ENCODE measurements at places on chromosomes 1 and 21.

DNA sequence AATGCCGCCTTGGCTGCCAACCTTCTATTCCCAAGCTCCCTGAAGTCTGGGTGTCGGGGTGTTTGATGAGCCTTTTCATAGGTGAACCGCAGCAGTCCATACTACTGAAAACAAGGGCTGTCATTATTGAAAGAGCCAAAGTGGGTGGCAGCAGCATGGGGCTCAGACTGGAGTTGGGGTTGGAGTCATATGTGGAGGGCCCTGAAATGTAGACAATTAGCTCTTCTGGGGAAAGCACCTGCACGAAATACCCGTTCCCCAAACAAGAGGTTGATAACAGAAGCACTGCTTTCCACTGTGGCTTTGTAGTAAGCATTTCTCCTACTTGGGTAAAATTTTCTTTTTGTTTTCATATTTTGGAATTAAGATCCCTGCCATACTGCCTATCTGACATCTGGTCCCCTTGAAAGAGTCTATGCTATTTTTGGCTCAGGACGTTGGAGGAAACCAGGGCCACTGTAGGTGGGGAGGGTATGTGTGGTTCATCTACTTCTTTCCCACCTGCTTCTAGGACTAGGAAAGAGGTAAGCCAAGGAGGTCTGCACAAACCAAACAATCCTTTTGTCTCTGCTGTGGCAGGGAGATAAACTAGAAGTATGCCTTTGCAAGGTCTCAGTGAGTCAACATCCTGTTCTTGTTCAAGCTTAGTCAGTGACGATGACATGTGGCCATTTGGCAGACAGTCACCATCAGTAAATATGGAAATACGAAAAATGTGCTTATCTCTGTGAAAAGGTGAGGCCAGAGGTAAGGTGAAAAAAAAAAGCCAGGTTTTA is 197.0 kb upstream of the UBE2U start:
- no peak for DNase-seq

DNA sequence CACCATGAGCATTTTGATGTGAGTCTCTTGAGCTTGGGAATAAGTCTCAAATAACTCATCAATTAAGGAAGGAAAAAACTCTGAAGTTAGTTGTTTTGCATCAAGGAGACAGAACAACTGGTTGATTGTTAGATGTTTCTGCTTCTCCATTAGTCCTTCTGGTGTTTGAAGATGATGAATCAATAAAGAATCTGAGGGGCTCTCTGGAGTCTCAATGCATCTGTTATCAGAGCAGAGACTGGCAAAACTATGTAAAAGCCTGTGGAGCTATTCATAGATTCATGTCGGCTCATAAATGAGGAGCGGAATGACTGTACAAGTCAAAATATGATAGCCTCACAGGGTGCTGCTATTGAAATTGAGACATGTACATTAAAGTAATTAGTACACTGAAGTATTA is 73.3 kb upstream of the ZC3H11B start:
- DNase-seq, result no peak

DNA sequence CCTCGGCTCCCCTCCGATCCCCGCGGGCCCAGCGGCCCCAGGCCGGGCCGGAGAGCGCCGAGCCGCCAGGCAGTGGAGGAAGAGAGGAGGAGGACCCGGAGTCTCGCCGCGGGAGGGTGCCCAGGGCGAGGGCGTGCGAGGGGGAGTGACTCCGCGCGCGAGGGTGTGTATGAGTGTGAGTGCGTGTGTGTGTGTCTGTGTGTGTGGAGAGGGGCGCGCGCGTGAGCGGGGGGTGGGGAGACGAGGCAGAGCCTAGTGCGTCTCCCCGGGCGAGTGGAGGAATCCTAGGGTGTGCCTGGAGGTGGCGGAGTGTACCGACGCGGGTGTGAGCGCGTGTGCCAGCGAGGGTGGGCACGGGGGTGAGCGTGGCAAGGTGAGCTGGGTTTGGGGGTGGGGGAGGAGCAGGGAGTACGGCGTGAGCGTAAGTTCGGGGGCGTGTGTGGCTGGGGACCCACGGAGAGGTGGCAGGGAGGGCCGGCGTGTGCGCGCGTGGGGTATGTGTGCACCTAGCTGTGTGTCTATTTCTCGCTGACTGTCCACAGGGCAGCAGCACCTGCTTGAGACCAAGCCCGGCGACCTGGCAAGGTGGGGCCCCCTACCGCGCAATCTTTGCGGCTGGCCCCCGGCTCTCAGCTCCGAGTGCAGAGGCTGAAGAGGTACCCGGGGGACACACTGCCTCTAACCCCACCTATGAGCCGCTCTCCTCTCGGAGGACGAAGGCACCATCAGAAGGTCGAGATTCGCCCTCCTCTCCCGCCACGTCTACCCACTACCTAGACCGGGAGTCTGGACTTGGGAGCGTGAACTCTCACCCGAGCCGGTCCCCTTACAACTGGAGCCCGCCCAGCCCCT is 784 bp upstream of the KCND3 start:
- DNase-seq, result no peak

GRCh38 chr1:204074274-204075138 is 1.6 kb downstream of the SOX13 start:
- DNase-seq, result no peak

DNA sequence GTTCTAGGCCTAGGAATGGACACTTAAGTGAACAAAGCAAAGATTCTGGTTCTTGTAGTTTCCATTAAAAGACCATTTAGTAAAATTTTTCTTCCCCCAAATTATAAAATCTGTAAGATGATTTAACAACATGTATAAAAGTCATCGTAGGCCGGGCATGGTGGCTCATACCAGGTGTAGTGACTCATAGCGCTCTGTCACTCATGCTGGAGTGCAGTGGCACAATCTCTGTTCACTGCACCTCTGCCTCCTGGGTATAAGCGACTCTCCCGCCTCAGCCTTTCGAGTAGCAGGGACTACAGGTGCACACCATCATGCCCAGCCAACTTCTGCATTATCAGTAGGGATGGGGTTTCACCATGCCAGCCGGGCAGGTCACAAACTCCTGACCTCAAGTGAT is 9.1 kb downstream of the ASPM start:
- no peak for DNase-seq

GRCh38 chr1:59415881-59416280 is 119.0 kb downstream of the FGGY start:
- no peak for DNase-seq

DNA sequence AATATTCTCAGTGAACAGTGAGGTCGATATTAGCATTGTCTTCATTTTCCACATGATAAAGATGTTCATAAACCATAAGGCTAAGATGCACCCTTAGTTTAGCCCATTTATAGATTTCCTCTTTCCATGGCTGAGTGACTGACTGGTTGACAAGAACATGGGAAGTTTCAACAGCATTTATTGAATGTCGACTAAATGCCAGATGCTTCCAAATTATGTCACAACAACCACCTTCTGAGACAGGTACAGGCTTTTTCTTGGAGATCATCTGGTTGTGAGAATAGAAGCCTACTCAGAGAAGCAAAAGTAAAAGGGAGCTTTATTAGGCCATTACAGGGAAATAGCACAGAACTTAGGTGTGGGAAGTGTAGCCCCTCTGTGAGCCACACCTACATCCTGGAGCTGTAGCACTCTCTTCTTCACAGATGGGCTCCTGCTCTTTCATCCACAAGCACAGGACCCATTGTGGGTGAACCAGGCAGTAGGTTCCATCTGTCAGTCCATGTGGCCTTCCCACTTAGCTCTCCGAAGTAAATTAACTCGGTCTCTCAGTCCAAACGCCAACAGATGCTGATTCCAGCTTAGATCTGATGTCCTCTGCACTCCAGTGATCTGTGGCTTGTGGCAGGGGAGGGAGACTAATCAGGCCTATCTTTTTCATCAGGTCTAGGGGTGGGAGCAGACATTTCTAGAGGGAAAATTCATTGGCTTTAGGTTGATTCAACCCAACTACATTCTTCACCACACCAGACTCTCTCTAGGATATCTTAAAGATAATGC is 14.3 kb downstream of the ATP2B4 start:
- no peak for DNase-seq

DNA sequence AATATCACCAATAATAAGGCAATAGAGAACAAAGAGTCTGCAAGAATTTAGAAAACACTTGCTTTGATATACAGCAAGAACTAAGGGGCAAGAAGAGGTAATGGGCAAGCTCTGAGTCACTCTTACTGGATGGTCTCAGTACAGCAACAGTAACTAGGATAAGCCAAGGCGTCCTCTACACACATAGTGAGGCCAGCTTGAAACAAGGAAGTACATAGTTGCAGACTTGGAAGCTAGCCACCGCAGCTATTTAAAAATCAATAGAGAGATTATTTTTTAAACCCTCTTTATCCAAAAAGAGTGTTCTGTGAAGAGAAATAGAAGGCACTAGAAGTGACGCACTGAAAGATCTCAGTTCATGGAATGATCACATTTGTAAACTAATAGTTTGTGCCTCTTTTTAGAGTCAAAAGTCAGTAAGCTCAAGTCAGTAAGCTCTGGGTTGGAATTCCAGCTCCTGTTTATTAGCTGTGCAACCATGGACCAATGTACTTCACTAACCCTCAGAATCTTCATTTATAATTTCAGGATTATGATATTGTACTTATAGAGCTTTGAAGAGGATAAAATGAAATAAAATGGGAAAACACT is 118.6 kb downstream of the AKT3 start:
- DNase-seq, result no peak

GRCh38 chr1:205127646-205128045 is 5.9 kb upstream of the RBBP5 start:
- DNase-seq, result no peak

GRCh38 chr1:170290276-170290675 is 144.5 kb downstream of the NTMT2 start:
- no peak for DNase-seq

- DNase-seq, result no peak
Observed at GRCh38 chr1:85934516-85934915, 222.1 kb downstream of the COL24A1 start.

DNA sequence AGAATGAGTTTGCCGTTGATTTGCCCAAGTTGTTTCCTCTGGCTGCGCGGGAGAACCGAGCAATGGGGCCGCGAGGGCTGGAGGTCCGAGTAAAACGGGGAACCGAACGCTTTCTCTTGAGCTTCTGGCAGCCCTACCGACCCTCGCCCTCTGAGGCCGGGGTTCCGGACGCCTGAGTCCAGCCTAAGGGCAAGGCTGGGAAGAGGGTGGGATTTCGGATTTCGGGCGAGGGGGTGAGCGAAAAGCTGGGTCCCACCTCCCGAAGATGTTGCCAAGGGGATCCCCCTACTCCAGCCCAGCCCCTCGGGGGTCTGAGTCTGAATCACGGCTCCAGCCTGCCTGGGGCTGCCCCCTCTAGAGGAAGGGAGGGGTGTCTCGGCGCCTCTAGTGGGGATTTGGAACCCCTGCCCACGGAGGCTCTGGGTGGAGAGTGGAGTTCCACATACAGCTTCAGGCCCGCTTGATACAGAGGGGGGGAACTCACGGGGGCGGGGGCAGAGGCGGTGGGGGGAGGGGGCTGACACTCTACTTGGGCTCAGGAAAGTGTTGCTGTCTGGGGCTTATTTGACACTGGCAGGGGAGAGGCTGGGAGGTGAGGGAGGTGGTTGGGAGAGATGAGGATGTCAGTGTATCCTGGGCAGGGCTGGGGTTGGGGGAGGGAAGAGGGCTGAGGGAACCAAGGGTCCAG is 617 bp downstream of the KIRREL1 start:
- no peak for DNase-seq

GRCh38 chr1:166570954-166571353 is 268.3 kb upstream of the POGK start:
- DNase-seq, result no peak

- DNase-seq, result no peak
Observed at GRCh38 chr1:7628273-7628672, 142.8 kb upstream of the VAMP3 start.

DNA sequence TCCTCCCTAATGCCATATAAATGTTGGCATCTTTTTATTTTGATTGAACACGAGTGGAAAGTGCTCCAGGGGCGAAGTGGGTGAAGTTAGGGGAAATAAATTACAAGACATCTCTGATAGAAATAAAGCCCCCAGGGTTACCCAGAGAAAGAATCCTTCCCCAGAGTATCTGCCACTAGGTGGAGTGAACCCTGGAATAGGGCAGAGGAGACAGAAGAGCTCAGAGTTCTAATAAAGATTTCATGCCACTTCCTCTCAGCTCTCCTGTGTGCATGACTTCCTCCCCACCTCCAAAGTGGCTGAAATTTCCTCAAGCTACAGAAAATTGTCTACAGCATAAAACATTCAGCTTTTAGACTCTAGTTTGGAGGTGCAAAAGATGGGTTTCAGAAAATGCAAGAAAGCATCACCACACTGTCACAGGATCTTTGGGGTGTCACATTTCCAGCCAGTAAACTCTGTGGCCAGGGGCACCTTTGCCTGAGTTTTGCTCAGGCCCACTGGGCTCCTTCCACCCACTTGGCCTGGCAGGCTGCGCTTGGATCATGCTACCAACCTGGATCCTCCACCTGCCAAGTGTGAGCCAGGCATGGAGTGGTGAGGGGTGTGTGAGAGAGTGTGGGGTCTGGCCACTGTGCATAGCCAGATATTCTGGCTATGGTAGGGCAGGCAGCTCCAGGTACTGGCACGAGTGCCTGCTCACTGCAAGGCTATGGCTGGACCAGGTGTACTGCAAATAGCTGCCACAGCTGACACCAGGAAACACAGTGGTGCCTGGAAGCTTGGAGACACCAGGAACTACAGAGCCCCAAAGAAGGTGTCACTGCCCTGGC is 208.8 kb upstream of the USP25 start:
- DNase-seq, result no peak

DNA sequence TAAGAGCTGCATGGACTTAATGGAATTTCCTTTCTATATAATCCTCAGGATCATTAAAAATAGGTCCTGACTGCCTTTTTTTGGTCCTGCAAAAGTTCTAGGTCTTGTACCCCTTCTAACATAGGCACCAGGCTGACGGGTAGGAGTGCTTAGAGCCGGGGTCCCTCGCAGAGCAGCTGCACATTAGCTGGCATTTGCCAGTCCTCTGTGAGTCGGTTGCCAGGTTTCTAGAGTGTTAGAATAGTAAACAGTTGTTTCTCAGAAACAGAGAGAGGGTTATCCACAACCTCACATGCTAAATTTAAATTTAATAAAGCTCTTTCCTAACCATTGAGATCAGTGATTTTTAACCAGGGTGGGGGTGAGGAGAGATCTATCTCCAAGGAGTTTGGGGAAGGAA is 35.4 kb upstream of the HEATR1 start:
- DNase-seq, result no peak

GRCh38 chr1:88021529-88021928 is 662.5 kb upstream of the PKN2 start:
- no peak for DNase-seq

- no peak for DNase-seq
Observed at GRCh38 chr1:75035536-75035935, 98.7 kb upstream of the LHX8 start.
